Suppressor macrophage treated with lipopolysaccharide for 1 hour (primary cell): ENCODE measurements at places on chromosomes 11 and 22.

DNA sequence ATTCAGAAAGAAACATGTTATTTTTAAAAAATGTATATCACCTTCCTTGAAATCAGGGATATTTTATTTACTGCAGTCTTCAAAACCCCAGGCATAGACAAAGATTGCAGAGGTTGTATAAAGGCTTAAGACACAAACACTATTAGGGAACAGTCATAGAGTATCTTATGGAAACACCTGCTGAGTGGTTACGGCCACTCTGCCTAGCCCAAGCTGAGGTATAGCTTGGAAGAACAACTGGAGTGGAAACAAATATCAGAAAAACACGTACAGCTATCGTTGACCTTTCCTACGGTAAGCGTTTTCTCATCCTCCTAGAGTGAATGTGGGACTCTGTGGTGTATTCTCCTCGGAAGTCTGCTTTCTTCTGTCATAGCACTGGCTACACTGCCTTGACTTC, 30.4 kb upstream of the LYVE1 start:
- no peak for DNase-seq

GRCh38 chr11:124199702-124200101, 16.6 kb downstream of the OR10D3 start:
- DNase-seq: peak; percentile 28

DNA sequence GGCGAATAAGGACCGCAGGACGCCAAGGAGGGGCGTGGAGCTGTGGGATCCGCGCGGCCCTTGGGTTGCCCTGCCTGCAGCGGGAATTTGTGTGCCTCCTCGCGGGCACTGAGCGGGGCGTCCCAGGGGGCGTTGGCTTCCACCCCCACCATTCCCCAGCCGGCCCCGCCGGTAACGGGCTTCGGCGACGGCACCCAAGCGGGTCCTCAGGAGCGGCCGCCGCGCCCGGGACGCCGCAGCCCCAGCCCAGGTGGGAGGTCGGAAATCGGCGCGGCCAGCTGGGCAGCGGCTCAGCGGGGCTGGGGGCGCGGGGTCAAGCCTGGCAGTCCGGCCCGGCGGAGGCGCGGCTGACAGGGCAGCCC, 320 bp downstream of the CLTCL1 start:
- no peak for DNase-seq

DNA sequence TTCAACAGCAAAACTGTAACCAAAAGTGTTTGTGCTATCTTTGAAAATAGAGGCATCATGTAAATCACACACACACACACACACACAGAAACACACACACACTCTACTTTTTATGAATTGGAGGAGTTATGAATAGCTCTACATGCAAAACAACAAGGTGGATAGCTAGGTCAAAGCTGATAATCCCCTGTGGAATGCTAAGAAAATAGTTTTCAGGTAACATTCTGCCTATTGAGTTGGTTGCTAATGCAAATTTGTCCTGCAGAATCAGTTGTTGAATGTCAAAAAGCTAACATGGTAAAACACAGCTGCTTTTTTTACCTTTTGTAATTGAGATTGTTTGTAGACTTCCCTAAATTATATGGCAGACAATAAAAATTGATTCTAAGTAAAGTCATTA, 1658.4 kb upstream of the RAG2 start:
- DNase-seq: no peak

- no peak for DNase-seq
Observed at GRCh38 chr11:93783362-93783761, 720 bp upstream of the MED17 start.

DNA sequence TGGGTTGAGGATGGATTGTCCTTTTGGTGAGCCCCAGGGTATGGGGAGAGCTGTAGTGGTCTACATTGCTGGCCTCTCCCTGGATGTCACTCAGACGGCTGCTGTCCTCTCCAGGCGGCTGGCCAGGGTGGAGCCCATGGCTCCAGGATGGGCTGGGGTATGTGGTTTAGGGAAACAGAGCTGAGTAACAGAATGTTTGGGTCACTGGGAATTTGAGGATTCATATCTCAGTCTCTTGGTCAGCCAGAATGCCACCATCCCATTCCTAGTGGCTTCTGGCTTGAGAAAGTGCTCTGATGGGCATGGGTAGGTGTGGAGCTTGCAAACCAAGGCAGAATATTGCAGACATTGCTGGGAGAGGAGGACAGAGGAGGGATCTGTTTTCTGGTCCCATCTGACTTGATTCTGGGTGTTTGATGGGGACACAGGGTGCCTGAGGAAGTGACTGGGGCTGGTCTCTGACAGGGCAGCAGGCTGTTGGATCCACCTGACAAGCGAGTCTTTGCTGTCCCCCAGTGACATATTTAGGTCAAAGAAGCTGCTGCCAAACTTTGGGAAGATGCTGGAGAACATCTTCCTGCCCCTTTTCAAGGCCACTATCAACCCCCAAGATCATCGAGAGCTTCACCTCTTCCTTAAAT, 41.4 kb downstream of the AMPD3 start:
- DNase-seq: no peak
